ENCODE measurements at places on chromosomes 16 and 17.
A peak's percentile ranks its signal among the peaks of the same experiment; 100 is the strongest.

DNA sequence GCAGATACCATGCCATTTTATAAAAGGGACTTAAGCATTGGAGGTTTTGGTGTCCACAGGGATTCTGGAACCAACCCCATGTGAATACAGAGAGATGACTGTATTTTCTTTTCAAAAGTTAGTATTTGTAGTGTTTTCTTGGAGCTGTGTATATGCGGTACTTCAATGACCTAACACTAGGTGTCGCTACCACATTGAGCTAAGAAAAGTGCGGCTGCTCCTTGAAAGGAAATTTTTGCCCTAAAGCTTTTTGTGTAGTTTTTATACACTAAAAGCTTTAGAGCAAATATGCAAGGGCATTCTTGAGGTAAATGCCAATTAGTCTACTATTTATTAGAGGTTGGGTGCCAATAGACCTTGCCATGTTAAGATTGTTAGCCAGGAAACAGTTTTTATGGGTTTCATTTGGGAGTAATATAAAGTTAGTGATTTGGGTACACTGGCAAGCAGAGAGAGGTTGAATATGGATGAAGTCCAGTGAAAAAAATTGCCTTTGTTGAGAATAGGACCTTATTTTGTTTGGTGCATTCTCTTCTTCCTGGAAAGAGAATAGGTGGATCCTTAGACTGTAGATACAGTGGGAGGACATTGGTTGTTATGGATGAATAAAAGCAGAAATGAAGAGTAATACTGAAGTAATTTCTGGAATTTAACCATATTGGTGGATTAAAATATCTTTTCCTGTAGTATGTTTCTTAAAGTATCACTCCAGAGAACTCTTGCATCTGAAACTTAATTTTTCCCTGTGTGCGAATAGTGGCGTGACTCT lies 43.3 kb downstream of the BCAS3 start:
- peak; percentile 37 for DNase-seq

- DNase-seq: no peak
Observed at GRCh38 chr16:70658921-70659320, 12.6 kb downstream of the IL34 start.

- no peak for DNase-seq
Observed at GRCh38 chr16:48165961-48166578, 10.3 kb upstream of the ABCC12 start.

- no peak for DNase-seq
Observed at GRCh38 chr16:13808102-13808501, 111.9 kb upstream of the ERCC4 start.

- DNase-seq: peak; percentile 52
Observed at GRCh38 chr17:35244341-35245195, 1.7 kb downstream of the SLFN5 start.

GRCh38 chr17:68053231-68054013 lies 17.9 kb downstream of the KPNA2 start:
- DNase-seq: no peak

Measured in AG04449 (cell line).